Anterior cingulate cortex (tissue), 58 donors: ENCODE measurements at places on chromosomes 7 and 10.

GRCh38 chr7:148787571-148788295 lies 89.0 kb downstream of the CUL1 start:
- no peak for DNase-seq

DNA sequence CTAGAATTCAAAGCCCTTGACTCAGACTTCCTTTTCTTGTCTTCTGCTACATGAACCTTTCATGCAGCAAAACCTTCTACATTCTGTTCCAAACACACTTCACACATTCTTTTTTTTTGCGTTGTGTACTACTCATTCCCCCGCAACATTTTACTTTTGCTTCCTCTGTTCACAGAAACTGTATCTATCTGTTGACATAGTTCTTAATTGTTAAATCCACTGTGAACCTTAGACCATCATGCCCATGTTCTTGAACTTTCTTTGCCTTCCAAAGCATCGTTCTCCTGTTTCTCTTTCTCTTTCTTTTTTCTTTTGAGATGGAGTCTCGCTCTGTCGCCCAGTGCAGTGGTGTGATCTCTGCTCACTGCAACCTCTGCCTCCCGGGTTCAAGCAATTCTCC lies 14.2 kb downstream of the CCSER2 start:
- DNase-seq: no peak

DNA sequence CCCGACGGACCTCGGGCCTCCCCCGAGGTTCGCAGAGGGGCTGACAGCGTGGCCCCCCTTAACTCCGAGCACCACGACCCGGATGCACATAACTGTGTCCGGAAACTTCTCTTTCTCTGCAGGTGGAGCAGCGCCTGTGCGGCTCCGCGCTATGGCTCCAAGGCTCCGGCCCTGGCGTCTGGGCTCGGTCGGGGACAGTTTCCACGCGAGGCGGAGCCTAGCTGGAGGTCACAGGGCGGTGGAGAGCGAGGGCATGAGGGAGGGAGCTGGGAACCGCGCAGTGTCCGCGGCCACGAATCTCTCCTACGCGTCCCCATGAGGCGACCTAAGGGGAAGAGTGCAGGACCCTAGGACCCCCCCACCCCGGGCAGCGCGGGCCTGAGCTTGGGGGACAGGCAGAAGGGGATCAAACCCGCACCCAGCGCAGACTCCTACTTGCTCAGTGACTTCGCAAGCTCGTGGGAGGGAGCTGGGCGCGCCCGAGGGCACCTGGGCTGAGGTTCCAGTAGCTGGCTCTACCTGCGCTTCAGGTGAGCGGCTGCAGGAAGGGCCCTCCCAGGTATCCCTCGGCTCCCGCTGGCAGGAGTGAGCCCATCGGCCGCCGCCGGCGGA lies 8.6 kb upstream of the MNX1 start:
- DNase-seq: no peak

GRCh38 chr10:14374745-14375445 lies 44.2 kb upstream of the FRMD4A start:
- DNase-seq: no peak

GRCh38 chr7:94741179-94741578 lies 85.2 kb upstream of the SGCE start:
- DNase-seq: no peak

DNA sequence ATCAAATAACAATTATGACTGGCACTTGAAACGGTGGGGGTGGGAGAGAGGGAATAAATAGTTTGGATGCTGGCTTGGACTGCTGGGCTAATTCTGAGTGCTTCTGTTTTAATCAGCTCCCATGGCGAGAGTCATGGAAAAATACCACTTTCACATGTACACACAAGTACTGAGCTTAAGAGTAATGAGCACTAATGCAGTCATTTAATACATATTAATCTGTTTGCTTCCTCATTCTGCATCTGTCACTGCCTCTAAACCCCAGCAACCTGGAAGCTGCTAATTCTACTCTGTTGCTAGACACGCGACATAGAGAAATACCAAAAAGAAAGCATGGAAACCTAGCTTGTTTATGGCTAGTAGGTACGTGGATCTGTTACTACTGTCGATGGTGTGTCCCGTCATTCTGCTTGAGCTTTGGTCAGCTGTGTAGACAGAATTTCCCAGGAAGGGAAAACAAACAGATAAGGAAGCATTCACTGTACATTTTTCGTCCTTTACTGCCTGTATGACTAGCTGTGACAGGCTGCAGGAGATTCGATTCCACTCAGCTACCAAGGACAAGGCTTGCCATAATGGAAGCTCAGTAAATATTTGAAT lies 238.8 kb downstream of the BAMBI start:
- no peak for DNase-seq

DNA sequence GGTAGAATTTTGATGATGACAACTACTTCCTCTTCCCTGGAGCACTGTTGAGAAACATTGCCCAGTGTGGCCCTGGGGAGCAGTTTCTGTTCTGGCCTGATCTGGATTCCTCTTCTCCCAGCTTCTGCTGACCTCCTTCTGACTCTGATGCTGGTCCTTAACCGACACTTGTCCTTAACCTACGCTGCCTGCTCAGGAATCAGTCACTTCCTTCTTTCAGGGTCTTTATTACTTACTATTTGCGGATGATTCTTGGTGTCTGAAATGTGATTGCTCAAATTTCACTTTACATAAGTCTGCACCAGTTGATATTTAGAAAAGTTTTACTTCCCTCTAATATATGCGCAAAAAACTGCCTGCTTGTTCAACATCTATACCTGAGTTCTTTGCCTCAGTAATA lies 164.1 kb downstream of the PTEN start:
- no peak for DNase-seq

DNA sequence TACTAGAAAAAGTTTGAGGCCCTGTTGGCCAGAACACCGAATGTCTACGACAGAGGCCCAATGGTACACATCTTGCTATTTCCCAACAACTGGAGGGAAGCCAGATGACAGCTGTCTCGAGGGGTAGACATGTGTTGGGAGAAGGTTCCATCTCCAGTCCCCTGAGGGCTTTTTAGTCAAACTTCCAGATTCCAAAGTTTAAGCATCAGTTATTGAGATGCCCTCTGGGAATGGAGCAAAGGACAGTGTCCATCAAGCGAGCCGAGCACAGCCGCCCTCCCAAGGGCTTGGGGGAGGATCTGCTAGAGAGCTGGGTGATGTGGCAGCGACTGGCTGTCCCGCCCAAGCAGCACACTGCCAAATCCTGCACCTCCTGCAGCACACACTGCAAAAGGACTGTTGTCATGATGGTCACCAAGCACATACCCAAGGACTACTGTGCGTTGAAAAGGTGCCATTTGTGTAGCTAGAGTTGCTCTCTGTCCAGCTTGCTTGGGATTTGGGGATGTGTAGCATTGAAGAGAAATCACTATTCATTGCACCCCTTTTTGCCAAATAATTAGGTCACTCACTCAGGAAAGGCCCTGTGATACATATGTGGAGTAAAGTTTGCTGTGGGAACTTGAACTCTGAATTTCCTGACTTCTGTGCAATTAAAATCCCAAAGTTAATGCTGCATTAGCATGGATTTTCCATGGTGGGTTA lies 164.6 kb downstream of the TRIL start:
- no peak for DNase-seq

DNA sequence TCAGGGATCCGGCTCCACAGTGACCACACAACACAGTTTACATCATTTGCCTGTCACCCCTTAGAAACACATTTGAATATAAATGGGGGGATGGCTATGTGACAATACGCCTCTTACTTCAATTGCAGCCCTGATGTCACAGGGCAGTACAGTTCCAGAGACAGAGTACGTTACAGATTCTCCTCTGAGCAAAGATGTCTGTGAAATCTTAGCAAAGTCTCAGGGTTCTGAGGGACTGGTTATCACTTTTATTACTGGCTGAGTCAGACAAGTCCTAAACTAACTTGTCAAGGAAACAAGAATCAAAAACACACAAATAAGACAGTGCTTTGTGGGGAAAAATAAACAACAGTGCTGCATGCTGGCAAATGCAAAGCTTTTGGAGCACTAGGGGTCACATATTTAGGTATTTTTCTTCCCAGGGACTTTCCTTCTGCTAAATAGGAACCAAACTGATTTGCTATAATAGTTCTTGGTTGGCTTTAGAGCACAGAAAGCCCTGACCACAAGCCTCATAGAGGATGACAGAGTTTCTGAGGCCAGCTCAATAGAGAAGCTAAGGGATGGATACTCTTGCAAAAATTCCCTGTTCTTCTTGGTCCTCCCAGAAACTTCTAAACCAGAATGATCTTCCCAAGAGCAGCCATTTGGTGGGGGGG lies 501.6 kb downstream of the GRID1 start:
- DNase-seq: no peak

GRCh38 chr7:99108613-99109012 lies 35.3 kb downstream of the SMURF1 start:
- no peak for DNase-seq

DNA sequence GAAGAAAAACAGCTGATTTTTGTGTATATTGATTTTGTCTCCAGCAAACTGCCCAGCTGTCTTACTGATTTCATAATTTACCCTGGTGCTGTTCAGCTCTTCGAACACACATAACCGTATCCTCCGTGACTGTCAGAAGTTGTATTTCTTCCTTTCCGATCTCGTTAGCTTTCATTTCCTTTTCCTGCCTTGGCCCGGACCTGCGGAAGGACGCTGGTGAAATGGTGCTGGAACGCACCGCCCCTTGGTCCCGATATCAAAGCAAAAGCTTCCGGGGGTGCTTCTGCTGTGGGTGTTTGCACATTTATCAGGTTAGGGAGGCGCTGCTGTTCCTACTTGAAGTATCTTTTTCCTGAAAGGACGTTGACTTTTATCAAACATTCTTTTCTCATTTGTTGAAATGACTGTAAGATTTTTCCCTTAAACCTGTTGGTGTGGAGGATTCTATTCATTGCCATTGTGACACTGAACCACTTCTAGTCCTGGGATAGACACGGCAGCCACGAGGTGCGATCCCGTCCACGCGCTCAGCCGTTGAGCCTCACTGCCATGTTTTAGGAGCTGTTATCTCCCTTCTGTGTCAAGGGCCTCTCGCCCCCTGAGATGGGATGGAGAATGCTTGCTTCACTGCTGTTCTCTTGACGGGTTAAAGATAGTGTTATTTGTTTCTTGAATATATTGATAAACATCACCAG lies 72.6 kb downstream of the FOXL3 start:
- no peak for DNase-seq

DNA sequence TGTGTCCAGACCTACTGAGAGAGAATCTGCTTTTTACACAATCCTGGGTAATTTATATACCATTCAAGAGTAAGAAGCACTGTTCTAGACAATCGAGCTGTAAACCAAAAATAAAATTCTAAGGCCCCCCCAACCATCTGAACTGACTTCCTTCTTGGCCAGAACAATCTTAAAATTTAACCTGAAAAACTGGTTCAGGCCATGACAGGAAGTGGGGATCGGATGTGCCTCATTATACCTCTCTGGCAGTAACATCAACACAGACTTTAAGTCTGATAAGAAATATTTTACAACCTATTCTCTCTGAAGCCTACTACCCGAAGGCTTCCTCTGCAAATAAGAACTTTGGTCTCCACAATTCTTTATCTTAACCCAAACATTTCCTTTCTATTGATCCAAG lies 75.2 kb upstream of the KIF5B start:
- no peak for DNase-seq

- no peak for DNase-seq
These were observed 873.5 kb downstream of the REEP3 start for GRCh38 chr10:64394744-64395143.

DNA sequence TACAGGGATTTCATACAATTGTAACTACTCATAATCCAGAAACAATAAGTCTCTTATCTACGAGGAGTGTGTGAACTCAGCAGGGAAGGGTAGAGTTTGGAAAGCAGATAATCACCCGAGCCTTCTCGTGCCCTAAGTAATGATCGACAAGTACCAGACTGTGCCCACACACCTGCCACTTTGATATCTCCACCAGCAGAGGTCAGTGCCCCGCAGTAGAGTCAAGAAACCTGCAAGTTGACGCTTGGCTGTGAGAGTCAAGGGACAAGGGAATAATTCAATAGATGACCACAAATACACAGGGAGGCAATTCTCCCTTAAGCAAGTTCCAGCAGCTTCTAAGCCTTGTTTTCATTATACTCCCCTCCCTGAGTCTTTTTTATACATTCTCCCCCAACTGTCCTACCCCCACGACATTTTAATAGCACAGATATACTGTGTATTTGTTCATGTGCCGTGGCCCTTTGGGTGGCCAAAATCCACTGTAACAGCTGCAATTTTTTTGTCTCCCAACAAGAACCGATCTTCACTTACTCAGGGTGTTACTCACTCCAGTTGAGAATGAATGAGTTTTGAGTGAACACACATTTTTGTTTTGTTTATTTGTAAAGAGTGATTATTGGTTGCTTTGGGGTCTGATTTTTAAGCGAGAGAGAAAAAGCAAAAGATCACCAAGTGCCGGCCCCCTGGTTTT lies 106.9 kb upstream of the RHEB start:
- no peak for DNase-seq

GRCh38 chr7:92010215-92010614 lies 69.6 kb downstream of the AKAP9 start:
- DNase-seq: no peak

GRCh38 chr7:15140431-15140830 lies 237.9 kb upstream of the DGKB start:
- no peak for DNase-seq

DNA sequence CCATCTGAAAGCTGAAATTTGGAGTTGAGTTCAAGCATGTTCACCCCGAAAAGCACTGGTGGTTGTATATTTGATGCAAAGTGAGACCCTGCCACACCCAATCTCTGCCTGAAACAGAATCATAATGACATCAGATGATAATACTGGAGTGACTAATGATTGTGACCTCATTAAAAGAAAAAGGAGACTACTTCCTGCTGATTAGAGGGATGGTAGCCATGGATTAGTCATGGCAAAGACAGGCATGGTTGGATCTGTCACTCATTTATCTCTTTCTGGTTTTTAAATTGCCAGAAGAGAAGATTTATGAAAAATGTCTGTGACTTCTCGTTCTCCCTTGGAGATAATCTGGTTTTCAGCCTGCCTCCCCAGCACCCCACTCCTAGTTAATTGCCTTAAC lies 101.2 kb downstream of the BAMBI start:
- DNase-seq: no peak

DNA sequence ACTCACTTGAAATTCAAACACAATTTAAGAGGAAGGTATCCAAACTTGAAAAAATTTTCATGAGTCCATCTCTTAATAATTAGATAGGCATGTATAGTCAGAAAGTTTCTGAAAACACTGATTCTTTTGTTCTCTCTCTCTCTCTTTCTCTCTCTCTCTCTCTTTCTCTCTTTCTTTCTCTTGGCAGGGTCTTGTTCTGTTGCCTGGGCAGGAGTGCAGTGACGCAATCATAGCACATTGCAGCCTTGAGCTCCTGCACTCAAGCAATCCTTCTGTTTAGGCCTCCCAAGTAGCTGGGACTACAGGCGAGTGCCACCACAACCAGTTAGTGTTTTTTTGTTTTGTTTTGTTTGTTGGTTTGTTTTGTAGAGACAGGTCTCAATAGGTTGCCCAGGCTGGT lies 59.3 kb downstream of the PRTFDC1 start:
- DNase-seq: no peak

- no peak for DNase-seq
These were observed 107.5 kb downstream of the ITGB8 start for GRCh38 chr7:20438248-20438647.

- no peak for DNase-seq
These were observed 710.8 kb downstream of the MAGI2 start for GRCh38 chr7:78742694-78743093.

- no peak for DNase-seq
These were observed 49.6 kb downstream of the GCC1 start for GRCh38 chr7:127535546-127536393.

GRCh38 chr7:20102982-20103381 lies 114.2 kb downstream of the MACC1 start:
- DNase-seq: no peak

GRCh38 chr7:21142081-21142480 lies 285.8 kb upstream of the SP4 start:
- no peak for DNase-seq

GRCh38 chr10:55398497-55398882 lies 597.5 kb upstream of the PCDH15 start:
- DNase-seq: no peak
